ENCODE measurements at places on chromosomes 7 and 10.

DNA sequence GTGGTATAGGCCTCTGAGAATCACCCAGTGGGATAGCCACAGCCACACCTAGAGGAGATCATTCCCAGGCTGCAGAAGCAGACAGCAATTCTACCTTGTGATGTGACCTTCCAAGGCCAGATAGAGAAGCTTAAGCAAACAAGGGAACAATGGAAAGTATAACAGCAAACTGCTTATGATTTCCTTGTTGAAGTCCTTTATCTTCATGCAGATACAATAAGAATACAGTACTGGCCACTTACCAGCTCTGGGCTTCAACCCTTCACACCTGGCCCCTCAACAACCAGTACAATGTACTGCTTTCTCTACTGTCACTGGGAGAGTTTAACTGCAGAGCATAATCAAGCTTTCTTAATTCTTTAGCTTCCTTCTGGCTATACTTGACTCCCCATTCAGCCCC is 22.6 kb upstream of the DDX50 start:
- no peak for DNase-seq

DNA sequence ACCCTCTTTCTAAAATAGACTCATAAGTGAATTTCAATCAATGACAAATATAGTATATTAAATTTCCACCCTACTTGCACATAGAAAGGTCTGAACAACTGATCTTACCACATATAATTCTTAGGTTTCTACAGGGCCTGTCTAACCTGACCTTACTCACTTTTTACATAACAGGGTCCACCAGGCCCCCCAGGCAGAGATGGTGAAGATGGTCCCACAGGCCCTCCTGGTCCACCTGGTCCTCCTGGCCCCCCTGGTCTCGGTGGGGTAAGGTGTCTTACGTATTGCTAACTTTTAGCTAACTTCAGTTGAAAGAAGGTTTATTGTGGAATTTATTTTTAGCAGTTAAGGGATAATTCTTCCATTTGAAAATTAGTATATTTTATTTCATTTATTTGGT is 5.3 kb downstream of the COL1A2 start:
- no peak for DNase-seq

DNA sequence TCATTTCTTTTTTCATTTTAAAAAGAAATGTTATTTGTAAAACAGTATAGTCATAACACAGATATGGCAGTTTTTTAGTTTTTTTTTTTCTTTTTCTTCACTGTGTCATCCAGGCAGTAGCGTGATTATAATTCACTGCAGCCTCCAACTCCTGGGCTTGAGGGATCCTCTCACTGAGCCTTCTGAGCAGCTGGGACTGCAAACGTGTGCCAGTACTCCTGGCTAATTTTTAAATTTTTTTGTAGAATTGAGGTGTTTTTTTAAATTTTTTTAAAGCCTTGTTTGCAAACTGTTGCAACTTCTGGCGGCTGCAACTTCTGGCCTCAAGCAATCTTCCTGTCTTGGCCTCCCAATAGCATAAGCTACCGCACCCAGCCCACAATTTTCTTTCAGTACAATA is 63.0 kb downstream of the HELLS start:
- no peak for DNase-seq

- no peak for DNase-seq
Observed at GRCh38 chr7:88202799-88203198, 17.0 kb downstream of the SRI start.

GRCh38 chr10:126137562-126138221 is 241.3 kb downstream of the FANK1 start:
- no peak for DNase-seq

- no peak for DNase-seq
Observed at GRCh38 chr7:98130959-98131358, 24.3 kb downstream of the LMTK2 start.

DNA sequence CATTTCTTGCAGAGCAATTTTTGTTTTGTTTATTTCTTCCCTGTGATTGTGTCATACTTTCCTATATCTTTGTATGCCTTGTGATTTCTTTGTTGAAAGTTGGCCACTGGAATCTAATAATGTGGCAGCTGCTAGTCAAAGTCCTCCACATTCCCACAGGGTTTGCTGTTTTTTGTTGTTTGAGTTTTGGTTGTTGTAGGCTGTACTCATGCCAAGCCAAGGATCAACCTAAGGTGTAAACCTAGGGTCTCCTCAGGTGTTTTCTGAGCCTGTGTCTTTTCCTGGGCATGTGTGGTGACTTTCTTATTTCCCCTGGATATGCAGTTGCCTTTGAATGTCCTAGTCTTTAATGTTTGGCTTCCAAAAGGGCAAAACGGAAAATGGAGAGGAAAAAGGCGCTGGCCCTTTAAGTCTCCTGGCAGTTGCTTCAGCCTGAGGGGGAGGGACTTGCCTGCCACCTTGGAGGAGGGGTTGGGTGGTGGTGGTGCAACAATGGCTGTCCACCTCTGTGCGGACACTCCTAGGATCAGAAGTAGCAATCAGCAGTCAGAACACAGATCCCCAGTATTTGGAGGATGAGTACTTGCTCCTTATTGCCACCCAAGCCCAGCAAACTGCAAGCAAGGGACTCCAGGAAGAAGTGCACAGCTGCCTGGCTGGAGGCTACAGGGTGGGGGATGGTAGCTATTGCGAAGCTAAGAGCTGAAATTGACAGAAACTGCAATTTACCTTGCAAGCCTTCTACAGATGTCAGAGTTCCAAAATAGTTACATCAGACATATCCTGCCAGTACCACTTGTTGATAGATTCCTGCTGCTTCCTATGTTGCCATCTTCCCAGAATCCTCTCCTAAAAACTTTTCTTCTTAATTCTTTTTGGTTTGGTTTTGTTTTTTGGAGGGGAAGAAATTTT is 5.6 kb upstream of the ZNF518A start:
- no peak for DNase-seq

DNA sequence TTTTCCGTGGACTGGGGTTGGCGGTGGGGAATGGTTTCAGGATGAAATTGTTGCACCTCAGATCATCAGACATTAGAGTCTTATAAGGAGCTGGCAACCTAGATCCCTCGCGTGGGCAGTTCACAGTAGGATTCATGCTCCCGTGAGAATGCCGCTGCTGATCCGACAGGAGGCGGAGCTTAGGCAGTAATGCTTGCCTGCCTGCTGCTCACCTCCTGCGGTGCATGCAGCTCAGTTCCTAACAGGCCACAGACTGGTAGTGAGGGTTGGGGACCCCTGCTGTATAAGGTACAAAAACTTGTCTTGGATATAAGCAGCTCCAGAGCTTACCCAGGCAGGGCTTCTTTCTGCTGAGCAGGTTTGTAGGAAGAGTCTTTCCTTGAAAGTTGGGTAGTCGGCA is 53.9 kb downstream of the SHH start:
- DNase-seq = no peak

DNA sequence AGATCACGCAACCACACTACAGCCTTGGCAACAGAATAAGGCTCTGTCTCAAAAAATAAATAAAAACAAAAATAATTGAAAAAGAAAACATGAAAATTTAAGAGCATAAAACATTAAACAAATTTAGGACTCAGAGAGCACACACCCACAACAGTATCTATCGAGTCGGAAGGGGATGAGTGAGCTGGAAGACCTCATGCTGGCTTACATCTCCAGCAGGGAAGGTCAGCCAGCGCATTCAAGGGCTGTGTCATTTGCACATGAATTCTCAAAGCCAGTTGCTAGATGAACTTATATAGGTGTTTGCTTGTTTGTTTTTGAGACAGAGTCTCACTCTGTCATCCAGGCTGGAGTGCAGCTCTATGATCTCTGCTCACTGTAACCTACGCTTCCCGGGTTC is 50.3 kb downstream of the SRRM3 start:
- DNase-seq = no peak

GRCh38 chr10:78225594-78225993 is 191.9 kb downstream of the RPS24 start:
- DNase-seq = no peak

GRCh38 chr7:14931511-14932215 is 29.1 kb upstream of the DGKB start:
- no peak for DNase-seq

- DNase-seq = no peak
Observed at GRCh38 chr10:75773813-75774782, 342.7 kb downstream of the LRMDA start.

DNA sequence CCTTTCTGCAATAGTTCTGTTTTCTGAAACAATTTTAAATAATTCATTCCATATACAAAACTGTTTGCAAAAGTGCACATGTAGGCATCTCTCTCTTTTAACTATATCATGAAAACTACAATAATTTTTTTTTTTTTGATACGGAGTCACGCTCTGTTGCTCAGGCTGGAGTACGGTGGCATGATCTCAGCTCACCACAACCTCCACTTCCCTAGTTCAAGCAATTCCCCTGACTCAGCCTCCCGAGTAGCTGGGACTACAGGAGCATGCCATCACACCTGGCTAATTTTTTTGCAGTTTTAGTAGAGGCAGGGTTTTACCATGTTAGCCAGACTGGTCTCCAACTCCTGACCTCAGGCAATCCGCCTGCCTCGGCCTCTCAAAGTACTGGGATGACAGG is 44.0 kb upstream of the SEMA3A start:
- DNase-seq = no peak

- no peak for DNase-seq
Observed at GRCh38 chr10:80126876-80127275, 5.7 kb upstream of the PLAC9 start.

DNA sequence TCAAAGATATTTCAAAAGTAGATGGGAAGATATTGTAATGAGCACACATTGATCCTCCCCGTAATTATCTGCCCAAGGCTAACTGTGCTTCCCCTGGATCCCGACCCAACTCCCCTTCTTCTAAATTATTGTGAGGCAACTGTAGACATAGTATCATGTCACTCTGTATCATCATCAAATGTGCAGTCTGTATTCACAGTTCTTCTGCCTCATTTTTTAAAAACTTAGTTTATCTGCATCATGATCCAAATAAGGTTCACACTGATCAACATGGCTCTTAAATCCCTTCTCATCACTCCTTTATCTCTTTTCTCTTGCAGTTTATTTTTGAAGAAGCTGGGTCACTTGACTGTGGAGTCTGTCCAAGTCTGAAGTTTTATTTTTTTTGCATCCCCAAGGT is 27.5 kb downstream of the CDCA7L start:
- DNase-seq = no peak

DNA sequence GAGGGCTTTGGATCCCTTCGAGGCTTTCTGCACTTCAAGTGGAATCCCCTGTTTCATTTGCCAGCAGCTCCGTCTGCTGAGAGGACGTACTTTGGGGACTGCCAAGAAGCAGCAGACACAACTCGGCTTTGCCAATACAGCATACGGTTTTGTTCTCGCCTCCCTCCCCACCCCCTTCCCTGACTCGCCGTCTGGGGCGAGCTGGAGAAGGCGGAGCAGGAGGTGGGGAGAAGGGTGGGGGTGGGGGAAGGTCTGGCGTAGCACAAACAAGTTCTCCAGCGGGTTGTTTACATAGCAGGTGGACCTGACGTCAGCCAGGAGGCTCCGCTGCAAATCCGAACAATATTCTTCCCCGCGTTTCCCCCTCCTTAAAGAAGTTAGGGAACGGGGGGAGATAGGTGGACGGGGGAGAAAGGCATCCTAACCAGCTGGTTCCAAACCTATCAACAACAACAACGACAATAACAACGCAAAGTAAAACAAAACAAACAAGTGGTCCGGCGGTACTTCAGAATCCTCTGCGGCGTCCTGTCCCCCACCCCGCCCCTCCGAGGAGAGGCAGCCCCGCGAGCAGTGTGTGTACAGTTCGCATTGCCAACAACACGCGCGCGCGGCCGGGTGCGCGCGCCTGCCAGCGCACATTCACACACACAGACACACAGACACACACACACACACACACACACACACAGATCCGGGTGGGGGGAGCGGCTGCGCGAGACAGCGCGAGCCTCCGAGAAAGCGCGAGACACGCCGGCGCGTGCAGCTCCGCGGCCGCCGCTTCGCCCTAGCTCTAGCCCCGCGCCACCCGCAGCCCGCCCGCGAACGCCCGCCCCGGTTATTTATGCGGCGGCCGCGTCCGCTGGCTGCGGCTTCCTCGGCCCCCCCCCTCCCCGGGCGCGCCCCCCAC is 167.0 kb upstream of the PPP1R3A start:
- DNase-seq = no peak

DNA sequence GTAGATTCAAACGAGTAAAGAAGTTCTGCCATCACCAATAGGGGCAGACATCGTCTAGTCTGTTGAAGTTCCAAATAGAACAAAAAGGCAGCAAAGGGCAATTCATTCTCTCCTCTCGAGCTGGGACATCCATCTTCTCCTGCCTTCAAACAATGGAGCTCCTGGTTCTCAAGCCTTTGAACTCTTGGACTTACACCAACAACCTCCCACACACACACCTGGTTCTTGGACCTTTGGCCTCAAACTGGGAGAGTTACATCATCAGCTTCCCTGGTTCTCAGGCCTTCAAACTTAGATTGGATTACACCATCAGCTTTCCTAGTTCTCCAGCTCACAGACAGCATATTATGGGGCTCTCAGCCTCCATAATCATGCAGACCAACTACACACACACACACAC is 9.8 kb upstream of the GIMAP5 start:
- no peak for DNase-seq

GRCh38 chr10:70302292-70302691 is 18.5 kb upstream of the NPFFR1 start:
- DNase-seq = no peak

GRCh38 chr7:150365673-150366398 is 2.8 kb upstream of the REPIN1 start:
- no peak for DNase-seq

GRCh38 chr7:130401578-130401977 is 21.3 kb downstream of the CPA1 start:
- no peak for DNase-seq

DNA sequence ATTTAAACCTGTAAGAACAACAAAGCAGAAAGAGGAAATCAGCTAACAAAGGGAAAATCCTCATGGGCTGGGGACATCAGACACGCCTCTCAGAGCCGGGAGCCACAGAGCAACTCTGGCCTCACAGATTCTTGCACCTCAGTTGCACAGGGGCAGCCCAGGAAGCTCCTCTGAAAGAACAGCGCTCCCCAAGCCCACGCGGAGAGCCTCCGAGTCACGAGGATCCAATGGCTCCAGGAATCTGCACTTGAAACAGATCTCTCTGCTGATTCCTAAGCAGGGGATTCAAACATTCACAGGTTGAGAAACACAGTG is 213.2 kb upstream of the MGMT start:
- no peak for DNase-seq

DNA sequence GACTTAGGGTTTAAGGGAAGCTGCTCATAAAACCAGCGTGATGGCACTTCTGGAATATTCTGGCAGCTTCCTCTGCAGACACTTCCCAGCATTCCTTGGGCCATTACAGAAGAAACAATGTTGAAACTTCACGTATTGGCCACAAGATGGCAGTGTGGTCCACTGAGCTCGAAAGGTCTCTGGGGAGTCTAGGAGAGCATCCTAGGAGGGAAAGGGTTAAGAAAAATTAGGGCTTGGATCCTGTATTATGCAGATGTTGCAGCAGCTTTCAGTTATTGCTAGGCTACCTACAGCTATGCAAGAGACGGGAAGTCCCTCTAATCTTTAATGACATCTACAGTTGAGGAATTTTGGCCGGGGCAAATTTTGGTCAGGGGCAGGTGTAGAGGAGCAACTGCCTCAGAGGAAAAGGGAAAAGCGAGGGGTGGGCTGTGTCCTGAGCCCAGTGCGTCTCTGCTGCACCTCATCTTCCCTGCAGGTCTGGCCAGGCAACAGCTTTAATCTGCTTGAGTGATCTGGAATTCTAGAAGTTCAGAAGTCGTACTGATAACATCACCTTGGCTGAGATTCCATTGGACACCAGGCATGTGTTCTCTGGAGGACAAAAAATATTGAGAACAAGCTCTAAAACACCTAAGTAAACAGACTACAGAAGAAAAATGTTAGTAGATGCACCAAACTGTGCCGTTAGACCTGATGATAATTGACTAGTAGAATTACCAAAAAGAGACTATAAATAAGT is 220.8 kb upstream of the PRSS58 start:
- DNase-seq = no peak

Measured in stimulated activated CD4-positive, alpha-beta T cell treated with anti-CD3 and anti-CD28 coated beads, Interleukin-1b, Interleukin-23, amount 100 ng/mL, for 1 hour (primary cell).